ENCODE measurements at places on chromosomes 1 and 21. TPM values are rescaled to one million over a fixed set of nuclear protein-coding genes. Genes with fewer than 3 reads are reported as not detected.

PRAMEF26 gene
- not detected for total RNA-seq

RNF186 gene
- not detected for total RNA-seq

LPAR3 gene
- total RNA-seq = 20.4 TPM

WNT4 gene
- total RNA-seq = 0.05 TPM

SOD1 gene
- 433 TPM for total RNA-seq

PROK1 gene
- not detected for total RNA-seq

KCNAB2 gene
- total RNA-seq = 18.5 TPM

BGLAP gene
- 1.1 TPM for total RNA-seq
